Activated naive CD4-positive, alpha-beta T cell treated with anti-CD3 and anti-CD28 coated beads, Interleukin-2, amount 10 ng/mL, durations not matched to agents 7 days and 5 days (primary cell): ENCODE measurements at places on chromosomes 1 and 21.

- no peak overlapping the region for H3K27ac ChIP-seq
- H3K27me3 ChIP-seq = no peaks in the 10 kb centered on the region
- H3K4me3 ChIP-seq = no peak overlapping the region
- H3K4me1 ChIP-seq = no peaks in the 10 kb centered on the region
- no peaks in the 10 kb centered on the region for H3K36me3 ChIP-seq
These were observed 785.7 kb downstream of the ADGRL2 start for GRCh38 chr1:82586473-82586872.

DNA sequence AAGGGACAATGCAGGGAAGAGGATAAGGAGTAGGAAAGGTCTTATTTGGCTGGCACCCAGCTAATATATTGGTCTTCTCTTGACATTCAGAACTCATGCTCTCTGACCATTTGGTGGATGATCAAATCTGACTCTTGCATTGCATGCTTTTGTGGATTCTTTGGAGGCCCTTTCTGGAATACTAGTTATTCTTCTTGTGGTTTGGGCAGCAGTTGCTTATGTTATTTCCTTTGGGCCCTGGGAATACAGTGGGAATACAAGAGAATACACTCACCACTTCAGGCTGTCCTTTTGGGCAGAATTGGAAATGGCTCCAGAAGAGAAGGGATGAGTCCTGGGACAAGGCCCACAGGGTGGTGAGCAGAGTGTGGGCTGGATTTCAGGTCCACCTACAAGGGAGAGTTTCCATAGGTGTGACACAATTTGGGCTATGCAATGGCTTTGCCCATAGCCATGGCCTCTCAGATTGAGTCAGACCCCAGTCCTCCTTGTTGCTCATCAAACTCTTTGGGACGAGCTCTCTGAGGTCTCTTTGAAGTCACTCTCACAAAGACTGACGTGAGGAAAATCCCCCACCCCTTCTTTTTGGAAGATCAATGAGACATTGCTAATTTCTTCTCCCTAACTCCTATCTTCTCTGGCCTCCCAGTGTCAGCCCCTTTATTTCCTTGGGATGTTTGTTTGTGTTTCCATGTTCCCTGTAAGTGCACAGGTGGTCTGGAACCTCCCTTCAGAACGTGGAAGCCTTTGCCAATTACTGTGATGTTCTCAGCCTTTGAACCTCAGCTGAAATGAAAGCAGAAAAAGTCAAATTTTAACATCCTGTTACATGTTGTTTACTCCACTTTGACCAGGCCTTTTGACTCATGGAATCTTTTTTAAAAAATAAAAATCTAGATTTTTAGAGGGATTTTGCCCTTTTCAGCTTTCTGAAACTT, 19.4 kb downstream of the HSD11B1 start:
- no peaks in the 10 kb centered on the region for H3K27me3 ChIP-seq
- H3K4me1 ChIP-seq = peaks cover 32% of the 10 kb centered on the region
- H3K36me3 ChIP-seq = peaks cover 2% of the 10 kb centered on the region

DNA sequence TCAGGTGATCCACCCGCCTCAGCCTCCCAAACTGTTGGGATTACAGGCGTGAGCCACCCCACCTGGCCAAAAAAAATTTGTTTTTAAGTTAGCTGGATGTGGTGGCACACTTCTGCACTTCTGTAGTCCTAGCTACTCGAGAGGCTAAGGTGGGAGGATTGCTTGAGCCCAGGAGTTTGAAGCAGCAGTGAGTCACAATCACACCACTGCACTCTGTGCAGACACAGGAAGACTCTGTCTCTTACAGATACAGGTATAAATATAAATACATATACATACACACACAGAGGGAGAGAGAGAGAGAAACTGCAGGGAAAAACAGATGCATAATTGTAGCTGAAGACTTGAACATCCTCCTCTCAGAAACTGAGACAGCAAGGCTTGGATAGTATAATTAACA, 34.8 kb upstream of the EPS15 start:
- no peak for DNase-seq
- no peaks in the 10 kb centered on the region for H3K36me3 ChIP-seq
- H3K4me1 ChIP-seq = peaks cover 5% of the 10 kb centered on the region
- no peaks in the 10 kb centered on the region for H3K27me3 ChIP-seq
- no peak overlapping the region for H3K27ac ChIP-seq

- H3K27ac ChIP-seq = no peak overlapping the region
- H3K4me3 ChIP-seq = no peak overlapping the region
- H3K27me3 ChIP-seq = no peaks in the 10 kb centered on the region
- no peak for DNase-seq
- H3K4me1 ChIP-seq = no peaks in the 10 kb centered on the region
These were observed 423.9 kb upstream of the ADGRL4 start for GRCh38 chr1:79430437-79430836.

- no peak overlapping the region for H3K4me3 ChIP-seq
- H3K36me3 ChIP-seq = no peaks in the 10 kb centered on the region
- no peak for DNase-seq
These were observed 112.5 kb upstream of the PAXBP1 start for GRCh38 chr21:32884062-32884461.

- no peak overlapping the region for H3K4me3 ChIP-seq
- peaks cover 8% of the 10 kb centered on the region for H3K4me1 ChIP-seq
- no peak overlapping the region for H3K27ac ChIP-seq
- H3K27me3 ChIP-seq = peaks cover 8% of the 10 kb centered on the region
- H3K36me3 ChIP-seq = no peaks in the 10 kb centered on the region
- DNase-seq = no peak
These were observed 29.6 kb upstream of the RGS8 start for GRCh38 chr1:182713939-182714338.

GRCh38 chr1:51569284-51570062, 47.4 kb upstream of the OSBPL9 start:
- H3K27me3 ChIP-seq = no peaks in the 10 kb centered on the region
- H3K4me1 ChIP-seq = peaks cover 44% of the 10 kb centered on the region
- DNase-seq = peak; percentile 37
- H3K4me3 ChIP-seq = peak overlapping the region; percentile 34
- H3K36me3 ChIP-seq = peaks cover 2% of the 10 kb centered on the region
